ENCODE measurements at places on chromosomes 2 and 18.

DNA sequence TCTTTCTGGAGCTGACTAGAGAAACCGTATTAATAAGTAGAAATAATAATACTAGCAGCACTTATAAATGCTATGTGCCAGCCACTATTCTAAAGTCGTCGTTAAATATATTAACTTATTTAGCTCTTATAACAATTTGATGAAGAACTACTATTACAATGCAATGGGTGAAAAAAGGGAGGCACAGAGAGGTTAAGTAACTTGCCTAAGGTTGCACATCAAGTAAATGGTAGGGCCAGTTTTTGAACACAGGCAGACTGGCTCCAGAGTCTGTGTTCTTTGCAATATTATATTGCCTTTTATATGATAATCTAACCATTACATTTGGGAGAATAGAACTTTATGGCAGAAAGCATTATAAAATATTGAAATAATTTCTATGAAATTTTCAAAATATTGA, 17.6 kb downstream of the INPP1 start:
- DNase-seq: no peak

GRCh38 chr18:45619062-45619825, 4.0 kb downstream of the SLC14A2 start:
- no peak for DNase-seq

DNA sequence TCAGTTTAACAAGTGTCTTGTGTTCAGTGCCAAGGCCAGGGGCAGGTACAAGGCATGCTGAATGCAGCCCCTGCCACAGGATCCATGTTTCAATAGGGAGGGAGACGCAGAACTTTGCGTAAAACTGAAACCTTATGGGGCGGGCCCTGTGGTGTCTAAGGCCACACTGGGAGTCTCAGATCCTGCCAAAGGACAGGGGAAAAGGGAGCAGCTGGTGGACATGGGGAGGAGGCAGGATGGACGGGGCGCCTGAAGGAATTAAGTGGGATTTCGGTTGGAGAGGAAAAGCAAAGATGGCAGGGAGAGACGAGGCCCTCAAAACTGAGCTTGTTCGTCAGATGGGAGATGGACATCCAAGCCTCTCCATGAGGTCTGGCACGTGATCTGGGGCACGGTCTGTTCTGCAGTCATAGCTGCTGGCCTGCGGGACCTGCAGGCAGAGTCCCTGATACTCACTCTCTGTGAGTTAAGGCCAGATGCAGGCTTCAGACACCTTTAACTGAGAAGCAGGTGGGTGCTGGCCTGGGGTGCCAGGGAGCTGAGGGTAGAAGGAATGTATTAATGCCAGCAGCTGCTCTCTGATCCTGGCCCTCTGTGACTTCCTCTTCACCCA, 48.8 kb downstream of the TCF7L1 start:
- no peak for DNase-seq

DNA sequence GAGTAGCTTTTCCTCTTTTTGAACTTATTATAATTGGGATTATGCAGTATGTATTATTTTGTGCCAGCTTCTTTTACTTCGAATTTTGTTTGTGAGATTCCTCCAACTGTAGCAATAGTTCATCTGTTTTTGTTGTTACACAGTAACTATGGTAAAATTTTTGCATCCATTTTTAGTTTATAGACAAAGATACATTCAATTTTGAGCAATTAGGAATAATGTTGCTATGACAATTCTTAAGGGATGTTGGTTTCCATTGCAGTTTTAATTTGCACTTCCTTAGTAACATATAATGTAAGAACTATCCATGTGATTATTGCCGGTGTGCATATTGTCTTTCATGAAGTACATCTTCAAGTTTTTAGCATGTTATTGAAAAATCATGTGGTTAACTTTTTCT, 20.7 kb downstream of the CCDC102B start:
- no peak for DNase-seq
